Ascending aorta (tissue), 2 donors: ENCODE measurements at places on chromosomes 1 and 21. TPM values are rescaled to one million over a fixed set of nuclear protein-coding genes. Genes with fewer than 3 reads are reported as not detected.

Gene NTMT2
- total RNA-seq = not detected

GRCh38 chr1:75237316-75237715 lies 103.1 kb downstream of the LHX8 start:
- H3K4me1 ChIP-seq = no peaks in the 10 kb centered on the region
- H3K4me3 ChIP-seq = no peak overlapping the region
- DNase-seq = no peak

Gene PPIH
- 2.2 TPM for total RNA-seq

Gene GUCA2A
- not detected for total RNA-seq

- no peak overlapping the region for H3K4me3 ChIP-seq
- DNase-seq = no peak
- H3K27me3 ChIP-seq = no peaks in the 10 kb centered on the region
These were observed 1304.2 kb upstream of the ADGRL4 start for GRCh38 chr1:80310703-80311245.

Gene AMPD1
- total RNA-seq = not detected

GRCh38 chr1:211915924-211916323 lies 85.4 kb upstream of the LPGAT1 start:
- no peaks in the 10 kb centered on the region for H3K27me3 ChIP-seq
- DNase-seq = no peak
- peaks cover 4% of the 10 kb centered on the region for H3K4me1 ChIP-seq
- H3K27ac ChIP-seq = no peak overlapping the region
- H3K4me3 ChIP-seq = no peak overlapping the region

Gene PLEKHA6
- 4.9 TPM for total RNA-seq

- no peak for DNase-seq
- no peaks in the 10 kb centered on the region for H3K36me3 ChIP-seq
- no peaks in the 10 kb centered on the region for H3K4me1 ChIP-seq
- H3K27me3 ChIP-seq = no peaks in the 10 kb centered on the region
- no peak overlapping the region for H3K27ac ChIP-seq
- no peak overlapping the region for H3K4me3 ChIP-seq
These were observed 723.7 kb downstream of the RWDD3 start for GRCh38 chr1:95957748-95958147.

Gene NLRP3
- 0.11 TPM for total RNA-seq

- peaks cover 98% of the 10 kb centered on the region for H3K36me3 ChIP-seq
- no peak overlapping the region for H3K27ac ChIP-seq
- H3K27me3 ChIP-seq = no peaks in the 10 kb centered on the region
- H3K4me1 ChIP-seq = no peaks in the 10 kb centered on the region
- no peak for DNase-seq
- no peak overlapping the region for H3K4me3 ChIP-seq
These were observed 13.6 kb downstream of the SRSF11 start for GRCh38 chr1:70234733-70235132.

Gene C1orf21
- 21.8 TPM for total RNA-seq

- H3K4me3 ChIP-seq = no peak overlapping the region
- H3K36me3 ChIP-seq = no peaks in the 10 kb centered on the region
- no peaks in the 10 kb centered on the region for H3K27me3 ChIP-seq
- DNase-seq = no peak
- H3K27ac ChIP-seq = no peak overlapping the region
These were observed 165.8 kb upstream of the HMCN1 start for GRCh38 chr1:185568155-185569123.

- H3K36me3 ChIP-seq = no peaks in the 10 kb centered on the region
- H3K27ac ChIP-seq = no peak overlapping the region
These were observed 13.1 kb downstream of the C1orf115 start for GRCh38 chr1:220703305-220703704.

DNA sequence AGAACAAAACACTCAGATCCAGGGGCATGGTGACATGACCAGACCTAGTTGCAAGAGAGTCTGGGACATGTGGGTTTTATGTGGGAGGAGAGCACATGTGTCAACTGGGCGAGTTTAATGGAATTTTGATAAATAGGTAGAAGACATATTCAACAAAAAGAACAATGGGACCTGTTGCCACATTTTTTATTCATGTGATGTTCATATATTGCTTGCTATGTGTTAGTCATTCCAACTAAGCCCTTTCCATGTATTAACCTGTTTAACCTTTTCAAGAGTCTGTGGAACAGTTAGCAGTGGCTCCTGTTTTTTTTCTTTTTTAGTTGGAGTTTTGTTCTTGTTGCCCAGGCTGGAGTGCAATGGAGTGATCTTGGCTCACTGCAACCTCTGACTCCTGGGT lies 30.1 kb upstream of the CSF3R start:
- H3K4me3 ChIP-seq = no peak overlapping the region
- no peaks in the 10 kb centered on the region for H3K4me1 ChIP-seq
